GM20000 (cell line): ENCODE measurements at places on chromosomes 1 and 21.

DNA sequence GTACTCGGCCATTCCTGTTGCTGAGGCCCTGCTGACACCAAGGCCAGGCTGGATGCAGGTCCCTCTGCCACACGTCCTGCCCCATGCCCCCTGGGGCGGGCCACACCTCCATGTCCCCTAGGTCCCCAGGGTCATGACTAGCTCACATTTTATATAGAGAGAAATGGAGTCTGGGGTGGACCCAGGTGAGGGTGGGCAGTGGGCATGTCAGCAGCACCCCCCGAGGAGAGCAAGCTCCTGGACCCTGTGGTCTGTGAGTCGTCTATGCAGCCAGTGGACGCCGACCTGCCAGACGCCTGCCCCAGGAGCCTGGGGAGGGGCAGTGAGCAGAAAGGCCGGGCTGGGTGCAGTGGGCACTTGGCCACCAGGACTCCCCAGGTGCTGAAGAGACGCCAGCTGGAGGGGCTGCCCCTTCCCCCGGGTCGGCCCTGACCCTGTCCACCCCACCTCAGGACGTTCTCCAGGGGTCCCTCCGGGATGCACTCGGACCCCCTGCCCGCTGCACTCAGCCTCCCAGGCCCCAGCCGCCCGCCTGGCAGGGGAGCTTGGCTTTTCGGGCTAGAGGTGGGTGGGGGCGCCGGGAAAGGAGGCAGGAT, 15.9 kb downstream of the SAMD11 start:
- no peak for DNase-seq

- no peak for DNase-seq
Observed at GRCh38 chr21:19228226-19228625, 824.6 kb upstream of the TMPRSS15 start.

GRCh38 chr1:178412400-178412770, 84.4 kb downstream of the CLEC20A start:
- DNase-seq, result peak; percentile 25

- no peak for DNase-seq
Observed at GRCh38 chr1:1594602-1595260, 5.2 kb downstream of the FNDC10 start.

DNA sequence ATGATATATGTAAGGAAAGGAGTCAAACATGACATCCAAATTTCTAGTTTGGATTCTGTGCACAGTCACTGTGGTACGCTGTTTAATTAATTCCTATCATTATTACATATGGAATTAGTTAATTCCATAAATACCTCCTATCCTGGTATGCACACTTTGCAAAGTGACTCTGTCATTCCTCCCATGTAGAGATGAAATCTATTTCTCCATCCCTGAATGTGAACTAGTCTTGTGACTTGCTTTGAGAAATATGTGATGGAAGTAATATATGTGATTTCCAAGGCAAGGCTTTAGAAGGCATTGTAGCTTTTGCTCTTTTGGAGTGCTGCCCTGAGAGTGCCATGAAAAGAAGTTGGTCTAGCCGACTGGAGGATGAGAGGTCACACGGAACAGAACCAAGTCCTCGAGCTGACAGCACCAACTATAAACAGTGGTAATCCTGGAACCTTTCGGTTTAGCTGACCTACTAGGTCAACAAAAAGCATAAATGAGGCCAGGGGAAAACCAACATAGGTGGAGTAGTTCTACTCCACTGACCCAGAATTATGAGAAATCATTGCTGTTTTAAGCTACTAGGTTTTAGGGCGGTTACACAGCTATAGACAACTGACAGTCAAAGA, 1.5 kb downstream of the SELENOF start:
- no peak for DNase-seq
